NCI-H2029 (cell line): ENCODE measurements at places on chromosomes 7 and 10.

DNA sequence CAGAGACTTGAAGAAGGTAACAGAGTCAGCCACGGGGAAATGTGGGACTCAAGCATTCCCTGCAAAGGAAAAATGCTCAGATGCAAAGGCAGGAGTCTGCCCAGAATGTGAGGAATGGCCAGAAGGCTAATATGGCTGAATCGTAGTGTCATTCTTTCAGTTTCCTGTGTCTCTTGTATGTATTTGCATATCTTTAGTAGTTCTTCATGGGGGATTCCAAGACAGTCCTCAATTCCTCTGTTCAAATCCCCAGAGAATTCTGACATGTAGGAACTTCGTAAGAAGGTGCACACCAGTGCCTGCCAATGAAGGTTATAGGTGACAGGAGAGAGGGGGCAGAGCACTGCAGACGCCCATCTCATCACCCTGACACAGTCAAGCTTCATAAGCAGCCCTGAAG lies 154.4 kb downstream of the CACNB2 start:
- no peak for DNase-seq

DNA sequence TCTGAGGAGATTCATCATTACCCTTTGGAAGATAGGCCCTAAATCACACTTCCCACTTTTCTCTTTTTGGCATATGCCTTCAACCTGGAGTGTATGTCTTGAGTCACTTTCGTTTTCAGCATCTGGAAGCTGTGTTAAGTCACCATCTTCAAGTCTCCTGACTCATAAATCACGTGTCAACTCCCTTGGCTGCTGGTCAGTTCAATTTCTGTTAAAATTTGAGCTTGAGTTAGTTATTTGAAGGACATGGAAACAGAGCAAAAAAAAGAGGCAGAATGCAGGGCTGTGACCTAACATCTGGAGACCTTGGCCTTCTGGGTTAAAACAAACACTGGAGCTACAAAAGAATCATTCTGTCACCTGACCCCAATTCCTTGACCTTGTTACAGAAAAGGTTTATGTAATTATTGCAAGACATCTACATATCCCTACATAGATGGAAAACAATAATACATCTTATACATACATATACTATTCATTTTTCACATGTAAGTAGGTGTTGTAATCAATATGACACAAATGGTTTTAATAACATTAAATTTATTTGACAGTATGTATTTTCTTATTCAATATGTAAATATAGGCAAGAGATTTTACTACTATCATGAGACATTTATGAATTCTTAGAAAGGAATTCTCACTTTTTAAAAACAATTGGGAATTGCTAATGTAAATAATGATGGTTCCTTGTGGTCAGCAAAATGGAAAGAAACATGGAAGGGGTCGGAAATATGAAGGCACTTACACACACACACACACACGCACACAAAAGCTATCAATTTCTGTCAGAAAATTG lies 169.7 kb upstream of the PHYHIPL start:
- no peak for DNase-seq

GRCh38 chr7:131110297-131111080 lies 217.2 kb upstream of the MKLN1 start:
- DNase-seq, result no peak

DNA sequence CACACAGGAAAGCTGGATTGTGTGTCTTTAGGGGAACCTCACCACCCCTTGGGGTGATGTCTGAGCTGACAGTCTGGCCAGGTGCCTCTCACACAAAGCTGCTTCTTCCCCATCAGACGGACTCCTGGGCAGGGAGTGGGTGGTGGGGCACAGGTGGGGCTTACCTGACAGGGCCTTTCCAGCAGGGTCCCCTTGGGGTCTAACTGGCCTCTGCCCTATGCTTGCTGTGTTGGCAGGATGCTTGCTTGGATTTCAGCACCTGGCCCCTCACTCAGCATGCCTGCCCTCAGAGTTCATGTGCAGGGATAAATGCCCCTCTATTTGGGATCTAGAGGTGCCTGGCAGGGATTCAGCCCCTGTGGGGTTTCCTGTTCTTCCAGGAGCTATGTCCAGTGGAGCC lies 496.9 kb upstream of the ZMIZ1 start:
- no peak for DNase-seq

GRCh38 chr7:94778711-94779459 lies 123.0 kb upstream of the SGCE start:
- DNase-seq, result no peak

DNA sequence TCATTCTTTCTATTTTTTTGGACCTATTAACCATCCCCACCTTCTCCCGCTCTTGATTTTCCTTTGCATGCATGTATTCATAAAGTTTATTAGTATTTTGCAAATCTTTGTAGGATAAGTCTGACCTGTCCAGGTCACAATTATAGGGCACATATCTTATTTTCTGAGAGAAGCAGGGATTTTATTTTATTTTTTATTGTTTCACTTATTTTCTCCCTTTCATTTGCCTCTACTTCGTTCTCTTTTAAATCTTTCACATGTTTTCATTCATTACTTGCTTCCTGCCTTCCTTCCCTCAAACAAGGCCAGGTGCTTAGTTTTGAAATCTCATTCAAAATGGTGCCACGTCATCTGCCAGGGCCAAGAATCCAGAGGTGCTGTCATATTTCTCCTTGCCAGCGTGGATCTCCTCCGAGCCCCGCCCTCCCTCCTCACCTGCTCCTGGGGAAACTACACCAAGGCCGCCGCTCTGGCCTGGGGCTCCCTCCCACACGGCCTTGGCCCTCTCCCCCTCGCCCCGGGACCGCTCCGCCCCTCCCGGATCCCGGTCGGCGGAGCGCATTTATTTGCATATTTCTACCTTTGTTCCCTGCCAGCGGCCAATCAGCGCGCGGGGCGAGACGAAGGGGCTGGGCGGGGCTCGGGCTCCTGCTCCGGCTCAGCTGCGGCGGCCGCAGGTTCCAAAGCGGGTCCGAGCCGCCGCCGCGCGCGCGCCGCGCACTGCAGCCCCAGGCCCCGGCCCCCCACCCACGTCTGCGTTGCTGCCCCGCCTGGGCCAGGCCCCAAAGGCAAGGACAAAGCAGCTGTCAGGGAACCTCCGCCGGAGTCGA lies at the start of gene TSPAN13:
TSPAN13 (plus strand) TSS at position 654 of the 830 bp plus-strand sequence. CDS start 213 bp downstream, outside the sequence.
- DNase-seq, result peak; percentile 89

DNA sequence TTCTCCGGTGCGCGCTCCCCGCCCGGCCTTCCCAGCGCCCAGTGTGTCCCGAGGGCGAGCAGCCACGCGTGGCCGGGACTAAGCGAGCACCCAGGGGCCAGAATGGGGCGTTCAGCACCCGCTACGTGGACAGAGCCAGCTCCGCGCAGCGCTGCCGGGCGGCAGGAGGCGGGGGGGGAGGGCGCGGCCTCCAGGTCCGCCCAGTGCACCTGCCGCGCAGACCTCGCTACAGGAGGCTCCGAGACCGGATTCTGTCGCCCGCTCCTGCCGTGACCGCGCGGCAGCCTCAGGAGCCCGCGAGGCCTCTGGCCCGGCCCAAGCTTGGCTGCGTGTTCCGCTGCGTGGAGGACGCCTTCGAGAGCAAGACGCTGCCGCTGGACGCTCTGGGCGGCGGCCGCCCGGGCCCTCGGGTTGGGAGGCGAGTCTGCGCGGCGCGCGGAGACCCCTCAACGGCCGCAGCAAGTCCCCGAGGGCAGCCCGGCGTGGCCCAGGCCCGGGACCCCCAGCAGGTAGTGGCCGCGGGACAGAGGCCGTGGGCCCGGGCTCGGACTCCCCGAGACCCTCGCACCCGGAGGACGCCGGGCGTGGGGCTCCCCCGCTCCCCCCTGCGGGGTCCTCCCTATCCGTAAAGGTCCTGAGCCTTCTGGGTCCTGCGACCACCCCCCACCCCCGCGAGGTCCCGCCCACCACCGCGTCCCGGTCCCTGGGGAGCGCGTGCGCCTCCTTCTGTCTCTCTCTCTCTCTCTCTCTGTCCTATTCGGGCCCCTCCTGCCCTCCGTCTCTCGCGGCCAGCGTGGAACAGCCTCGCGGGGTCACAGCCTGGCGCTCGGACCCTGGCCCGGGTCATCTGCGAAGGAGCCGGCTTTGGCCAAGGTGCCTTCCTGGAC lies 904 bp upstream of the DPYSL4 start:
- DNase-seq, result peak; percentile 38

- DNase-seq, result no peak
Observed at GRCh38 chr10:130336617-130337304, 200.6 kb downstream of the GLRX3 start.

DNA sequence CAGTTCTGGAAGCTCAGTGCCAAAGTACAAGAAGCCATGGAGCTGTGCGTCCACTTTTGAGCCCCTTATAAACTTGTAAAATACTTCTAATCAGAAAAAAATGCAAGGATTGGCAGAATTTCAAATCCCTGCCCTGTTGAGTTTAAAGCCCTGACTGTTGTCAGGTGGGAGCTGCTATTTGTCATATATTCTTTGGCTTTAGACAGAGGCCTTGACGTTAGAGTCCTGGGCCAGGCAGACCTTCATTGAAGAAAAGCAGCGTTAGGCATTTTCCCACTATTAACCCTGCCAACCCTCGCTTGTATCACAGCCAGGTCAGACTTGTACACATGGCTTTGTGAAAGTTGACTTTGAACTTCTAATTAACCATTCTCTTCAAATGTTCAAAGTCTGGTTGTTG lies 155.4 kb downstream of the TWIST1 start:
- no peak for DNase-seq

DNA sequence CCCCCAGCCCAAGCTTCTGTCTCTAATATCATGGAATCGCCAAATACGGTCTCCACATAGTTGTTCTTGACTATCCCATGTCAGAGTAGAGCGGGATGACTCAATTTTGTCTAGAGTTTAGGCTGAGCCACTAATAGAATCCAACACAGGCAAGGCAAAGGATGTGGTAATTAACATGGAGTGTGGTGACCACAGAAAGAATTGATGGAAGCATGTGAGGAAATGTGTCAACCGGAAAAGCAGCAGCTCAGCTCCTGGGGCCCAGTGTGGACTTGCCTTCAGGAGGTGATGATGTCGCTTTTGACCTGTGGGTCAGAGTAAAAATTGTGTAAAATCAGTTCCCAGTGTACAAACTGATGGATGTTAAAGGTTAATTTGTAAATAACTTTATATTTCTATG lies 139.3 kb upstream of the KLF6 start:
- no peak for DNase-seq

GRCh38 chr7:123732413-123733091 lies 16.3 kb downstream of the WASL start:
- DNase-seq, result no peak

DNA sequence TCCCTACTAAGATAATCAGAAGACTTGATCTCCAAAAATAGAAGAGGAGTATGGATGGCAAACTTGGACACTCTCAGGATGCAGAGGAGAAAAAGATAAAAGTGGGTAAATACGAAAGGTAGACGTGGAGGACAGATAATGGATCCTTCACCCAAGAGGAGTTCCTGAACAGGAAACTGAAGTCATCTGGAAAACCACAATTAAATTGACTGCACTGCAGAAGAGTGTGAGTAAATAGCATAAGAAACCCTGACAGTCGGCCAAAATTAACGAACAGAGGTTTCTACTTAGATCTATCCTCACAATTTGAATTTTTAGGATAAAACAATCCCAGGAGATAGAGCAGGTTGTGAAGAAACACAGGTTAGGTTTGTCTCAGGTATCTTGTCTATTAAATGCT lies 70.5 kb downstream of the SDK1 start:
- peak; percentile 68 for DNase-seq

DNA sequence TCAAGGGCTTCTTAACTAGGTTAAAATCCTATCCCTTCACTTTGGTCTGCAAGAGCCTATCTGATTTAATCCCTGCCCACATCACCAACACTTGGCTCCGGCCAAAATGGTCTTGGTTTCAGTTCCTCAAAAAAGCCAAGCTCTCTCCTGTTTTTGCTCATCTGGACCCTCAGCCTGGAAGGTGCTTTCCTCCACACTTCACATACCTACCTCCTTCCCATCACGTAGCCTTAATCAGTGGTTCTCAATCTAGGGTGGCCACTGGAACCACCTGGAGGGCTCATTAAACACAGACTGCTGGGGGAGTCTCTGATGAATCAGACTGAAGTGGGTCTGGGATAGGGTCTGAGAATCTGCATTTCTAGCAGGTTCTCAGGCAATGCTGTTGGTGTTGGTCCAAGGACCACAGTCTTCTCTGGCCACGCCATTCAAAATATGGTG lies 227.0 kb upstream of the AOAH start:
- DNase-seq, result no peak

DNA sequence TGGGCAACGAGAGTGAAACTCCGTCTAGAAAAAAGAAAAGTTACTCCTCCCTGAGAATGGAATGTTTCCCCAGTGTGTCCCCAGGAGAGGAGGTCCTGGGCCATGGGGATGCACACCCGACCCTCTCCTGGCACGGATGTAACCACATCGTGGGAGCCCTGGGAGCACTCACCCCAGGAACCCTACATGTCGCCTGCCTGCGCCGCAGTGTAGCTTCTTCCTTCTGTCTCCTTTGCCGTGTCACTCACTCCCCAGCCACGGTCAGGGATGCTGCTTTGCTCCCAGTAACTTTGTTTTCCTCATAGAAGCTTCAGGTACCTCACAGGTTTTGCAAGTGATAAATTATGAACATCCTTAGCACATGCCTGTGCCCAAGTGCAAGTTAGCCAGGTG lies 82.0 kb downstream of the EZH2 start:
- DNase-seq, result no peak

DNA sequence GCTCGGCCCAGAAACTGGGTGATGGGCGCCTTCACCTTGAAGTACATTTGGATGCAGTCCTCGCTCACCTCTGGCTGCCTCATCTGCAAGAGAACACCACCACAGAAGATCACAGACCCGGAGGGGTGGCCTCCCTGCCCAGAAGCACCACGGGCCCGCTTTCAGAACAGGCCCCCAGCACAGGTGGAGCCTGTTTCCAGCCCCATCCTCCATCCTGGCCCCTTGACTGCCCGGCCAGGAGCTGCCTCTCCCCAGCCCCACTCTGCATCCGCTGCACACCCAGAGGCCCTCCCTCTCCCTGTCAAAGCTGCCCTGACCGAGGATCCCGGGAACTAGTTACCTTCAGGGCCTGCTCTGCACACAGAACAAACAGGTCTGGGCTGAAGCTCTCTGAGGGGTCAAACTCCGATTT lies 724 bp downstream of the CFAP46 start:
- no peak for DNase-seq

GRCh38 chr7:22666732-22667131 lies 60.3 kb upstream of the IL6 start:
- DNase-seq, result no peak

GRCh38 chr10:47326306-47326926 lies 4.2 kb downstream of the GDF2 start:
- no peak for DNase-seq

DNA sequence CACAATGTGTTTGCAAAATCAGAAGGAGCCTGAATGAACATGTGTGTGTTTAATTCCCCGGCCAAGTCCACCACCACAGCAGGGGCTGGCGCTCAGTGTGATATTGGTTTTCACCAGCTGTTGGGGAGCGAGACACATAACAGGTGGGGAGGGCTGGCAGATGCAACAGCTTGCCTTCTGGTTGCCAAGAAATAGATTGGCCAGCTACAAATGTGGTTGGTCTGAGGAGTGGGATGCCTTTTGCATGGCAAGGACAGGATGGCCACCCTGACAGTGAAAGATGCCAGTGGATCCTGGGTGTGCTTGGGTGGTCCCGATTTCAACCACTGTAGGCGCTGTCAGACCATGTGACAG lies 292.5 kb upstream of the FZD8 start:
- DNase-seq, result no peak

- DNase-seq, result no peak
Observed at GRCh38 chr10:34578468-34578867, 236.6 kb downstream of the PARD3 start.
